GM12864 (cell line): ENCODE measurements at places on chromosomes 16 and 17.

- no peak for DNase-seq
Measured at GRCh38 chr16:79752396-79752795, 151.9 kb upstream of the MAF start.

DNA sequence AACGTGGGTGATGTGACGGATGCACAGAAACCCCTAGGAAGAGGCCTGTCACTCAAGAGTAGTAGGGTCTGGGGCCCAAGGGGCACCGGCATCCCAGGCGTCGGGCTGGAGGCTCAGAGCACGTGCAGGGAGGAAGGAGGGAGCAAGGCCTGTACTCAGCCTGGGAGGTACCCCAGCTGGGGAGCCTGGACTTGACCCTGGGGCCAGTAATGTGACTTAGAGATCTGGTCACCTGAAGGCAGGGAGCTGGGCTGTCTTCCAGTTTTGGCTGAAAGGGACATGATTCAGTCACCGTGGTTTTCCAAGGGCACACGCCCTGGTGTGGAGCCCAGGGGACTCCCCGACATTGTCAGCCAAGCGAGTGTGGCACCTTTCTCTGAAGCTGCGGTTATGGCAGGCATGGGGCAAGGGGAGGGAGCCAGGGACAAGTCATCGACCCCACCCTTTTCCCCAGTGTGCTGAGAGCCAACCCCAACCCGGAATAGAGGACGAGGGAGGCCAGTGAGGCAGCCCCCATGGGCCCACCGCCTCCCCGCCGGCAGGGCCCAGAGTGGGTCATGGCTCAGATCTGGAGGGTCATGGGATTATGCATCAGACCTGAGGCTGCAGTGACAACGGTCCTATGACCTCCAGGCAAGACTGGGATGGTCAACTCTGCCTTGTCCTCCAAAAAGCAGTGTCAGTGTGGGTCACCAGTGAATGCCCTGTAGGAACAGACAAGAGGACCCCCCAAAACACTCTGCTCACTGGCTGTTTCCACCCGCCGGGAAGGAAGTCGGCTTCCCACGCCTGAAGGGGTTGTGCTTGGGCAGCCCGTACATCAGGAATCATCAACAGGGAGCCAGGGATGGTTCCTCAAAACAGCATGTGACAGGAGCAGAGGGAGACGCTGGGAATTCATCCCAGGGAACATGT lies 41.9 kb downstream of the MEAK7 start:
- no peak for DNase-seq

- DNase-seq = peak; percentile 36
Measured at GRCh38 chr16:1297018-1297696, 12.3 kb upstream of the UBE2I start.

- no peak for DNase-seq
Measured at GRCh38 chr16:3348547-3349167, 7.0 kb upstream of the OR2C1 start.

DNA sequence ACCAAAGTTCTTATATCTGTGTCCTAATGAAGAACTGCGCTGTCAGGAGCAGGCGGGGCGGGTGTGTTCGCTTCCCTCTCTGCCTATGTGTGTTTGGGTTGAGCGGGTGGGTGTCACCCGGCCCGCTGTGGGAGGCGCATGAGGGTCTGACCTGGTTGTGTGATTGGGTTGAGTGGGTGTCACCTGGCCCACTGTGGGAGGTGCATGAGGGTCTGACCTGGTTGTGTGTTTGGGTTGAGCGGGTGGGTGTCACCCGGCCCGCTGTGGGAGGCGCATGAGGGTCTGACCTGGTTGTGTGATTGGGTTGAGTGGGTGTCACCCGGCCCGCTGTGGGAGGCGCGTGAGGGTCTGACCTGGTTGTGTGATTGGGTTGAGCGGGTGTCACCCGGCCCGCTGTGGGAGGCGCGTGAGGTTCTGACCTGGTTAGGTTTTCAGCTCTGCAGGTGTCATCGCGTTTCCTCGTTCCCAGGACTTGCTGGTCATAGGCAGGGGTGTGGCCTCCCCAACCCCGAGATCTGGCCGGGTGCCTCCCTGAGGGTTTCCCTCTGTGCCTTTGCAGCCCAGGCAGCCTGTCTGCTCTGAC lies 69.6 kb upstream of the ZNF750 start:
- DNase-seq = no peak

- DNase-seq = no peak
Measured at GRCh38 chr17:12990926-12991325, 26.9 kb downstream of the ELAC2 start.

DNA sequence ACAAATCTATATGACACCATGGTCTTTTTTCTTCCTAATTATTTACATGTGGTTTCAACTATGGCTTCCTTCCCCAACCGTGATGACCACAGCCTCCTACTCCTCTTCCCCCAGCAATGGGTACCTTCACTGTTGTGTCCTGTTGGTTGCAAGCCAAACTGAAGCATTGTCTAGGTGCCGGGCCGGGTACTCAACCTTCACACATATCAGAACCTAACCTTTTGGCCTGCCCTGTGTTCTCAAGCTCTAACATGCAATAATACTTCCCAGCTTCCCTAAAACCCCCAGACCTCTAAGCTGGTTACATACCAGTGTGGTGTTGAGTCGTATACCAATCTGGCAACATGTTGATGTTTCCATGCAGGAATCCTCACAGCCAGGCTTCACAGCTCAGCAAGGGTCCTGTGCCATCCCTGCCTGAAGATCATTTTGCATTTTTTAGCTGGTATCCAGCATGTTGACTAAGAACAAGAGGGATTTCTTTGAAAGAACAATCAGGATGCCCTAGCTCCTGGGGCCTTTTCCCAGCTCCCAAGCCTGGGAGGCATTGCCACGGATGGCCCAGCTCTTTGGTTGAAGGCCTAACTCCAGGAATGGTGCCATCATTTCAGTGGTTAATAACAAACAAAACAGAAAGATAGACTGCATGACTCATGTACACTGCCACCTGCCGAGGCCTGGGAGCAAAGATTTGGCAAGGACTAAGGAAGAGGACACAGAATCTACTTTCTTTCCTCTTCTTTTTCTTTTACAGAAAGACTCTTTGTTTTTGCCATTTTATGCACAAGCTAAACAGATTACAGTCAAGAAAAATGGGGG lies 373.7 kb upstream of the SALL1 start:
- DNase-seq = no peak

DNA sequence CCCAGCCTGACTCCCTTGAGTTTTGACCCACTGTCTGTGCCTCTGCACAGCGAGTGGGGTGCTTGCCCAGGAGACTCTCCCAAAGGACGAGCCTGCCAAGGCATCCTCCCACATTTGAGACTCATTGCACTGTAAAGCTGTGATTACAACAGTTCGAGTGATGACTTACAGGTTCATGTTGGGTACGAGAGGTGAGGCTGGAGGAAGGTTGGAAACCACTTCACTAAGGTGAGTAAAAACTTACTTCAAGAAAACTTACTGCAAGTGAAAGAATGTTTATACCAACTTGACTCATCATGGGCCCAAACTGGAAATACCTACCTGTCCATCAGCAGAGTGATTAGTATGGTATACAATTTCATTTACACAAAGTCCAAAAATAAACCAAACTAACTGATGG lies 360.1 kb upstream of the CDH11 start:
- no peak for DNase-seq

DNA sequence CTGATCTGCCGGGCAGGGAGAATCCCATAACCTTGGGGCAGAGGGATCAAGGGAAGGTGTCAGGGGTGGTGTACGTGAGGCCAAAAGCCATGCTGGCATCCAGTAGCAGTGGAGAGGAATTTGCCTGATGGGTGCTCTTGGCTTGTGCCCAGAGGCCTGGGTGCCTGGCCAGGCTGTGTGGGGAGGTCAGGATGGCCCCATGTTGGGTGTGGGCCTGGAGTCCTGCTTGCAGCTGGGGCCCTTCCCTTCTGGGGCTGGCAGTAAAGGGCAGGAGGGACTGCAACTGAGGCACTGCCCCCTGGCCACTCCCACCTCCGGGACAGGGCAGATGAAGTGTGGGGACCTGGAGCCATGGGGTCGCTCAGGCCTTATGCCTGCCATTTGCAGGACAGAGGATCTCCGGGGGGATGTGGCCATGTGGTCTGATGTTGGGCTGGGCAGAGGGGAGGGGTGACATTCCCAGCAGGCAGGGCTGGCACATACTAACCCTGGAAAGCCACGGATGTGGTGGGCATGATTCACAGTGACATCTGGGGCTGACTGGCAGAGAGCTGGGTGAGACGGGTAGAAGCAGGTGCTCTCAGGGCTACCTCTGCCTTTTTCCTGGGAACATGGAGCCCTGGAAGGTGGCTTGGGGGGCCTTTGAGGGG lies 3.5 kb downstream of the FMNL1 start:
- no peak for DNase-seq

DNA sequence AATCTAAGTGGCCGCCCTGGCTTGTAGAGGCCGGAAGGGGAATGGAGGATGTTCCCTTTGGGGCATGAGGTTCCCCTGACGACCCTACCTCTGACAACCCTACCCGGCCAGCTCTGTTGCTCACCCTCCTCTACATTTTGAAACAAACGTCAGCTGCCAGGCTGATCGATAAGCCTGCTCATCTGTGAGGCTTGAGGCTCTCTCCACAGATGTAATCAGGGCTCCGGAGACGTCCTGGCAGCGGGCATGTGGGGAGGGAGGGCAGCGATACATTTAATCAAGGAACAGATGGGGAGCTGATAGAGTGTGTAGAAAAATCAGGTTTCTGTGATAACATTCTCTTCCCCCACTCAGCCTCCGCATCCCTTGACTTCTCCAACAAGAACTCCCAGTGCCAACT lies 212.3 kb upstream of the SDK2 start:
- DNase-seq = no peak

- DNase-seq = no peak
Measured at GRCh38 chr17:42346481-42346880, 41.8 kb downstream of the STAT3 start.

- DNase-seq = no peak
Measured at GRCh38 chr16:46696957-46697356, 7.5 kb downstream of the ORC6 start.

- DNase-seq = no peak
Measured at GRCh38 chr16:23279721-23280153, 22.4 kb upstream of the SCNN1B start.

DNA sequence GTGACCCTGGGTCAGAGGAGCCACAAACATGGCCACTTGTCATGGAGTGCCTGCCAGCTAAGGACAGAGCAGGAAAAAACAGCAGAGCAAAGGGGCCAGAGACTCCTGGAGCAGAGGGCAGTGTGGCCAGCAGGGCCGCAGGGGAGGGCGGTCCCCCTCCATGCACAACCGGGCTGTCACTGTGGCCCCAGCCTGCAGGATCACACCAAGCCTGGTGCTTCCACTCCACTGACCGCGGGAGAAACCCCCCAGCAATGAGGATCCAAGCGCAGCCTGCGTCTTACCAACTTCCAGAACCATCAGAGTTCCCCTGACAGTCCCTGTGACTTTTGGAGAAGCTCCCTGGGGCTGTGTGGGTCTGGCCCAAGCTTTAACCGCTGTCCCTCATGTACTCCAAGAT lies 62.0 kb downstream of the PRMT7 start:
- DNase-seq = no peak

- DNase-seq = no peak
Measured at GRCh38 chr17:80598813-80599545, 54.3 kb downstream of the RPTOR start.

DNA sequence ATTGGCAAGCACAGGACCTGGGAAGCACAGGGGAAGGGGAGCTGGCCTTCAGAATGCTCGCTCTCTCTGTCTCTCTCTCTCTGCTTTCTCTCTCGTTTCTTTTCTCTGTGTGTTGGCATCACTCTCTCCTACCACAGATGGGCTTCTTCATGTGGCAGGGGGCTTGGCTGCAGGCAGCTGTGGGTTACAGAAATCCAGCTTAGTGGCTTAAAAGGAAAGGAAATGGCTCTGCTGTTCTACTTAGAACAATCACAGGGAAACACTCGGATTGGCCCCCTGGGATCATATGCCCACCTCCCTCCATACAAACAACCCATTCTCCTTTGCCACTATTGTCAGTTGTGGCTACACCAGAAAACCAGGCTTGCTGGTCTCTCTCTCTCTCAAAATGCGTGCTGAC lies 20.4 kb downstream of the TBX2 start:
- DNase-seq = no peak

DNA sequence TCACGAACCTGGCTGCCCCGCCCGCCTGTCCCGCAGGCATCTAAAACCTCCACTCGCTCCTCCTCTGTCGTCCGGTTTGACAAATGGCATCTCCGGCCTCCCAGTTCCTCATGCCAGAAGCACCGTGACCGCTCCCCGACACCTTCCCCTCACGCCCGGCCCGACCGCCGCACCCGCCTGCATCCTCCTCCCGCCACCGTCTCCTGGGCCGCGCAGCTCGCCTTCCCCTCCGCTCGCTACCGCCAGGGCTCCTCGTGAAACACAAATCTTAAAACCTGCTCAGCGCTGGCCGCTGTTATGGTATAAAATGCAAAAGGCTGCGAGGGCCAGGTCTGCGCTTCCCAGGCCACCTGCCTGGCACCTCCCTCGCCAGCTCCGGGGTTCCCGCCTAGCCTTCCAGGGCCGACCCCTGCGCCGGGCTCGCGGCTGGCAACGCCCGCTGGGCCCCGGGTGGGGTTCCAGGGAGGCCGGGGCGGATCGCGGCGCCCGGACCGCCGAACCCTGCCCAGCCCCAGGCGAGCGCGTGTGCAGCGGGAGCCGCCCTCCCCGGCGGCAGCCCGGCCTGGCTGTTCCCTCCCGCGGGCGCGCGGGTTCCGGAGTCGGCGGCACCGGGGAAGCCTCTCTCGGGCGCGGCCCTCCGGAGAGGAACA lies 488 bp downstream of the SPSB3 start:
- DNase-seq = no peak

GRCh38 chr16:86337581-86338402 lies 172.5 kb upstream of the FOXF1 start:
- no peak for DNase-seq

DNA sequence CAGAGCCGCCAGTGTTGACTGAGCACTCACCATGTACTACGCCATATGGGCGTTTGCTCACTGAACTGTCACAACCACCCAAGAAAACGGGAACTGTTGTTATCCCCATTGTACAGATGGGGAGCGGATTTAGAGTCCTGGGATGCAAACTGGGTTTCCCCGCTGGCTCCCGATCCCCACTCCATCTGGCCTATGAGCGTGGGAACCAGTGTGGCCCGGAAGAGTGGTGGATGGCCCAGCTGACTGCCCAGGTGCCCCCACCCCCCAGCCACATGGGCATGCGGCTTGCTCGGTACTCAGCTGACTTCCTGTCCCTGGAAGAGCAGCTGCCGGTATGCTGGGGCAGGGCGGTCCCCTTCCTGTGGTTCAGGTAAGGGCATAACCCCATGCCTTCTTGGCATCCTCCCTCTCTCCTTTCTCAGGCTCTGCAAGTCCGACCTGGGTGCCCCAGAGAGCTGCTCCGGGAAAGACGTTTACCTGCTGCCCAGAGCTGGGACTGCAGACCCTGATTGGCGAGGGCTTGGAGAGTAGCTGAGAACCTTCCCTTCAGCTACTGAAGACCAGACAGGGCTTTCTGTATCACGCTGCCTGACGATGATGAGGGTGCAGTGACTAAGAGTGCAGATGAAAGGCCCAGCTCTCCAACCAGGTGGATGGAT lies 16.2 kb downstream of the SOCS3 start:
- DNase-seq = no peak

DNA sequence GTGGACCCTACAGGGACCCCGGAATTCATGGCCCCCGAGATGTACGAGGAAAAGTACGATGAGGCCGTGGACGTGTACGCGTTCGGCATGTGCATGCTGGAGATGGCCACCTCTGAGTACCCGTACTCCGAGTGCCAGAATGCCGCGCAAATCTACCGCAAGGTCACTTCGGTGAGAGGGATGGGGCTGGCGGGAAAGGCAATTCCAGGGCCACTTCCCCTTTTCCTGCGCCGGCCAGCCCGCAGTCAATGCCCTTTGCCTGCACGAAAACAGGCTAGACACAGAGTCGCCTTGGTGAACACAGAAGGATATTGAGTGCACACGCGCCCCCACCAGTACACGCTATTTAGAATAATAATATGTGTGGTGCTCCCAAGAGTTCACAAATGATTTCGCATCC lies 4.0 kb downstream of the WNK4 start:
- DNase-seq = no peak
